Activated naive CD4-positive, alpha-beta T cell treated with anti-CD3 and anti-CD28 coated beads for 36 hours (primary cell): ENCODE measurements at places on chromosomes 3 and 15.

GRCh38 chr3:127574880-127575878 lies 15.4 kb downstream of the TPRA1 start:
- peak; percentile 86 for DNase-seq

GRCh38 chr3:16940769-16941700 lies 56.3 kb downstream of the PLCL2 start:
- peak; percentile 11 for DNase-seq

DNA sequence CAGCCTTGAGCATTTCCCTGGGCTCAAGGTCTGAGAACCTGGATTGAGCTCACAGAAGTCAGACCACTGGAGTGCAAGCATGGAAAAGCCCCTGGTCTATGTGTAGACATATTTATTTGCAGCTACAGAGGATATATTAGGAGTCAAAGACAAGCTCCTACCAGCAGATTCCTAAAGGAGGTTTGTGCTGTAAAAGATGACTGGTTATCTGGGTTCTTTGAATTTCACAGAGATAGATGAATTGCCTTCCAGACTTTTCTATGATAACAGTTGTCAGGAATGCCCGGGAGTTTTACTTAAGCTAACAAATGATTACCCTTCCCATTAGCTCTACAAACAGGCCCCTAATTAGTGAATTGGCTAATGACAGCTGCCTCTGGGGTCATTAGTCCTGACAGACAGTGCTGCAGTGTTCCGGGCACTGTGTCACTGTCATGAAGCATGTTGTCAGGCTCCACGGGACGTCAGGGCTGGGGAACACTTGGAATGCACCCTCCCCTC lies 48.8 kb upstream of the PLXNA1 start:
- no peak for DNase-seq

DNA sequence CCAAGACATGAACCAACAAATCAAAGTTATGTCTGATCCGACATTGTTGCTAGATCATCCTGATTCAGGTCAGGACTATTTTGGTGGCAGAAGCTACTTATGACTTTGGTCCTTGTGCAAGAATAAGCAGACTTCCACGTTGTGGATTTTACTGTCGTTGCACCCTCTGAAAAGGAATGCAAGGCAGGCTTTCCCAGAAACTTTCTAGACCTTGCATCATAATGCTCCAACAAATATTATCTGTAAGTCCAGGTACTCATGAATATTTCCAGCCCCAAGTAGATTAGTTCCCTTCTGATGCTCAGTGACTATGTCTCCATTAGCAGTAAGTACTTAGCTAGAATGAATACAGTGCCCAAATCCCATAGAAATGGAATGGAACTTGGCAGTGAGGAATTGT lies 203.3 kb upstream of the LRRFIP2 start:
- DNase-seq: no peak

DNA sequence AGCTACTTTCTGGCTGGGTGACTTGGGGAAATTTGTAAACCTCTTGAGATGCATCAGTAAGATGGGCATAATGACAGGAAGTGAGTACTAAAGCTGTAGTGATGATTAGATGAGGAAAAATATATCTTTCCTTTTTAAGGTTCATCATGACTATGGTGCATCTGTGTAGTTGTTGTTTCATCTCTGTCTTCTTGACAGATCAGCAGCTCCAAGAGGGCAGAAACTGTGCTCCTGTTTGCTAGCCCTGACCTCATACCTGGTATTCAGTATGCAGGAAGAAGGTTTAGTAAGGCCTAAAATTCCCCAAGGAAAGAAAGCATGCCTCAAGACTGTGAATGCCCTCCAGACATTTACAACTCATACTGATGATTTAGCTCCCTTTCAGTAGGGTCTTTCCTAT lies 82.5 kb upstream of the PSMD6 start:
- DNase-seq: no peak

DNA sequence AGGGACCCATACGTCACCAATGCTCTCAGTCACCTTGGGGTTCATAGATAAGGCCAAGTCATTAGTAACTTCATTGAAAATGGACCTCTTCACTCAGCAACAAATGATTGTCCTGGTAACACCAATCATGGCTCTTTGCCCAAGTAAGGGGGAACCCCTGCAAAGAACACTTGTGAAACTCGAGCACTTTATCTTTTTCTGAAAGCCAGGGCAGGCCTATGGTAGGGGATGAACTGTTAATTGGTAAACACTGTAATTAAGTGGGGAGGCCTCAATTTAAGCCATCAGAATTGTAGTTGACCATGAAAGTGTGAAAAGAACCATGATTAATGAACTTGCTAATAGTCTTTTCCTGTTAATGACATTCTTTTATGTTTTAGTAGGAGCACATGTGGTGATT lies 73.3 kb downstream of the ABHD5 start:
- DNase-seq: no peak

GRCh38 chr3:7266551-7266950 lies 405.6 kb downstream of the GRM7 start:
- no peak for DNase-seq

DNA sequence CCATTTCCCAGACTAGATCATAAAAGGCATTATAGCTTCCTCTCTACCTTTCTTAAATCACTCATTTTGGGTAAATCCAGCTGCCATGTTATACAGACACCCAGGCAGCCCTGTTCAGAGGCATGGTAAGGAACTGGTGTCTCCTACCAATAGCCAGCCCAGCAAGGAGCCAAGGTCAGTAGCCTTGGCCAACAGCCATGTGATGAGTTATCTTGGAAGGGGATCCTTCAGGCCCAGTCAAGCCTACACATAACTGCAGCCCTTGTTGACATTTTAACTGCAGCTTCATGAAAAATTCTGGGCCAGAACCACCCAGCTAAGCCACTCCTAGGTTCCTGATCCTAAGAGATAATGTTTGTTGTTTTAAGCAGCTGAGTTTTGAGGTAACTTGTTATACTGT lies 29.0 kb upstream of the ZMAT3 start:
- DNase-seq: no peak

DNA sequence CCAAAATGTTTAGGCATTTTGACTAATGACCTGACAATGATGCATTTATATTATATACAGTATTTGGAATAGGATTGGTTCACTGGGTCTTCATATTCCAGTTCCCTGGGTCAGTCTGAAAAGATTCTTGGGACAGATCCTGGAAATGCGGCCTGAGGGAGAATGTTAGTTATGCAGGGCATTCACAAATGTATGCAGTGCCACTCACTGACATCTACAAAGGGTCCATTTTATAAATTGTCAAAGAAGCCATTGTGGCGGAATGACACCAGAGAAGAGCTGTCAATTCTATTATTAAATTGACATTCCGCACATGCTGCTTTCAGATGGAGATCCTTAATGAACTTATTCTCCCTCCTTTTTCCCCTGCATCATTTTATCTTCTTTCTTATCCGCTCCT lies 176.6 kb downstream of the VGLL3 start:
- DNase-seq: no peak

GRCh38 chr3:56251343-56251945 lies 216.8 kb downstream of the ERC2 start:
- peak; percentile 35 for DNase-seq

- no peak for DNase-seq
Measured at GRCh38 chr3:64915778-64916177, 228.0 kb upstream of the ADAMTS9 start.

DNA sequence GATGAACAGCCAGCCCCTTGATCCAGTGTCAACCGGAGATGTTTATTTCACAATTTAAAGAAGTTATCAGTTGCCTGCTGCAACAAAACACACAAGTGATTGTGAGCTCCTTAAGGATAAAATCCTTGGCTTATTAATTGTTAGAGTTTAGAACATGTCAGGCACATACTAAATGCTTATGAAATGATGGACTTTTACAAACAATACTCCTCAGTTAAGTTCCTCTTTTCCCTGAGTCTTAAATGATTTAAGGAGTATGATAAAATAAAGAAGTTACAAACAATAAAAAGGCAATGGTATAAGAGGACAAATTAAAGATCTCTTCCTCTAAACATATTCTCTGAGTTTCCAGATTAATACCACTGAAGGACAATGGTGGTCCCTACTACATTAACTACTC lies 5.7 kb downstream of the GHSR start:
- DNase-seq: no peak

DNA sequence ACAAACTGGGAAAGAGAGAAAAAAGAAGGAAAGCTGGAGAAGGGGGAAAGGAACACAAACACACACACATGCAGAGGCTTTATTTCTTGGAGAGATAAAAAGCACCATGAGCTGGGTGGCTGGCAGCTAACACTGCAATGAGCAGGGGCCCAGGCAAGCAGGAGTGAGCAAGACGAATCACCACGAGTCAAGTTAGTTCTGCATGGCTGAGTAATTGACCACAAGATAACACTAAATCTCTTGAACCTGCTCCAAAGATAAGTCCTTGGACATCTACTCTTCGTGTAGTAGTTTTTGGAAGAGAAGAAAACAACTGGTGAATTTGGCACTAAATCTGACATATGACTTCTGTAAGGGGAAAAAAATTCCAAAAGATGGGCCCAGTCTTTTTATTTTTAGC lies 100.9 kb downstream of the MYO5A start:
- peak; percentile 19 for DNase-seq

DNA sequence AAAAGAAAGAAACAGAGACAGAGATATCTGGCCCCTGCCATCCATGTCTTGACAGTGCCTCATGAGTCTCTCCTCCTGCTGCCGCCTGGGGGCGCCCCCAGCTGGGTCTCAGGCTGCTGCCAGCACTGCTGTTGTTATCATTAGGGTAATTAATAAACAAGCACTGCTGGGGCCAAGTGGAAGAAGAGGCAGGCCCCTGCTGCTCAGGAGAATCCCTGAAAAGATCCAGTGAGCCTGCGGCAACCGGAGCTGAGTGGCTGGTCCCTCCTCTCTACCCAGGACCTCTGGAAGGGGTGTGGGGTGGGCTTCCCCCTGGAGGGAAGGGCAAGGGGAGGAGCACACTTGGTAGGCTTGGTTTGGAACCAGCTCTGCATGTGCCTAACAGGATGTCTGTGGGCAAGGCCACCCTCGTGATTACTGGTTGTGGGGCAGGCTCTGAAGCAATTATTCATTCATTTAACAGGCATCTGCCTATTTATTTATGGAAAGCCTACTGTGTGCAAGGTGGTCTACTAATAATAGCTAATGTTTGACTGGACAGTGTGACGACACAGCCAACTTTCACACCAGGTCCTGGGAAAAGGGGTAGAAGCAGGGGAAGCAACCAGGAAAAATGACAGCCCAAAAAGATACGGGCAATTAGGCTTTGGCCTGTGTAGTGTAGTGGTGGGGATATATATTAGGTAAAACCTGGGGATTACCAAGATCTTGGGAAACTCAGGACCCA lies 1.2 kb upstream of the TYRO3 start:
- peak; percentile 79 for DNase-seq

DNA sequence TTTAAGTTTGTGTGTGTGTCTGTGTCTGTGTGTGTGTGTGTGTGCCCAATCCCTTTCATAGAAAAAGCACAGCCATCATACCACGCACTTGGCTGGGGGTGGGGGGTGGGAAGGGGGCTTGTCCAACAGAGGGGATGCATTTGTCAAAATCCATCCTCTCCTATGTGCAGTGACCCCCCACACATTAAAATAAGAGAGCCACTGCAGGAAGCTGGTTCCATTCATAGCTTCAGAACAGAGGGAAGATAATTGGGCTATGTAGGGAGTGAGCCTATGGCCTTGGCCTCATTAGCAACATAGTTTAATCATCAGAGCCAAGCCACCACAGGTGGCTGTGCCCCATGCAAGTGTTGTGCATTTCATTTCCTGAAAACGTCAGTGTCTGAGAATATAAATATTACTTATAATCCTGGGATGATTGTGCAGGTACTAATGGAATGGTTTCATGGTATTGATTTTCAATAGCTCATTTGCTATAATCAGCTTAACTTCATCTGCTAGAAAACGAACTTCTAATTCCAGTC lies 330.8 kb downstream of the CNTN6 start:
- DNase-seq: no peak

DNA sequence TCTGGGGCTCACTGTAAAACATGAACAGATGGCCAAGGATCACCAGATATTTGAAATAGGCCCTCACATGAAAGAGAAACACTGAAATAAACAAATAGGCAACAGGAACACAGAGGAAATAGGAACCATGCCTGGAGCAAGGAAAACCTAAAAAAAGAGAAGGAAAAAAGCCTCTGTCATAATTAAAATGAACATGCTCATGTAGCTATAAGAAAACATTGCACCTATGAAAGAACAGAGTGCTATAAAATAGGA lies 102.4 kb downstream of the RAB11A start:
- no peak for DNase-seq

DNA sequence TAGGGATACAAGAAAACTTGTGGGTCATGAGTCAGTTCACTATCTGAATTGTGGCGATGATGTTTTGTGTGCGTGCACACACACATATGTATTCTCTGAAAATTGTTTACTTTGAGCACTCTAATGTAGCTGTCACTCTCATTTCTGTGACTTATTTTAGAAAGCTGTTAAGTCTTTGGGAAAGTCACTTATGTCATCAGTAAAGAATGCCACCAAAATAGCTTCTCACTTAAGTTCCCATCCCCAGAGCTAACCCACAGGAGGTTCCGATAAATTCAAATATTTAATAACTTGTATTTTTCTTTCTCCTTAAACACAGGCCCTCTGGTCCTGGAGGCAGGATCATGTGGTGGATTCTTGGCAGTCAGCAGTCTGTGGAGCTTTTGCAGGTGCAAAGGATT lies 138.3 kb downstream of the LRIG1 start:
- no peak for DNase-seq

DNA sequence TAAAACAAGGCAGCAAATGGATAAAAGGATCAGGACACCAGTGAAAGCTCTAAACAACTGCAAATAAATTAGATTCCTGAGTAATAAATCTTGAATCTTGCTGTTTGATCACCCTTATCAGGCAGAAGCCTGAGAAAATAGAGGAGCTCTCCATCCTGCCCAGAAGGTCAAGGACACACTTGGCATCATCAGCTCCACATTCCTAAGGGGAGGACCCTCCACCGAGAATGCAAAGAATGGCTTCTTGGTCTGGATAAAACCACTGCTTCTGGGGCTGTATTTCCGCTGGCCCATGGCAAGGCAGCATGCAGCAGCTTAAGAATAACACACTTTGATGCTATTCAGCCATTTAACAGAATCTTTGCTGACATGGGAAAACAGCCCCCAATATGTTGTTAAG lies 108.9 kb upstream of the TSC22D2 start:
- no peak for DNase-seq

GRCh38 chr3:50518436-50518835 lies 15.0 kb upstream of the CACNA2D2 start:
- no peak for DNase-seq

DNA sequence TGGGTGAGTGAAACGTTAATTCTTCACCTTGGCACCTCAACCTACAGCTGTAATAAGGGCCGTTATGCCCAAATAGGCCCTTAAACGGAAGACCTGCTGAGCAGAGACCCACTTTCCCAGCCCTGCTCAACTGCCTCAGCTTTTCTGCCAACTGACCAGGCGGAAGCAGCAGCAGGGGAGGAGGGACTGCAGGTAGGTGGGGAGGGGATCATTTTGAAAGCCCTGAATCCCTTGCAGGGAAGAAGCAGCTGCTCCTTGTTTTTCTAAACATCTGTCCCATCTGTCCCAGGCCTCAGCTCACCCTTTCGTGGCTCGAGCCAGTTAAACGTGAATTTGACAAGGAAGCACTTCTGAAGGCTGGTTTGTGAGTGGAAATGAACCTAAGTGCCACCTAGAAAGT lies 978 bp upstream of the CMC1 start:
- DNase-seq: peak; percentile 5

- DNase-seq: no peak
Measured at GRCh38 chr3:122357828-122358702, 25.0 kb downstream of the MIX23 start.

GRCh38 chr15:42194513-42194912 lies 13.6 kb downstream of the VPS39 start:
- DNase-seq: peak; percentile 71
